ENCODE measurements at places on chromosomes 2 and 18. TPM values are rescaled to one million over a fixed set of nuclear protein-coding genes. Genes with fewer than 3 reads are reported as not detected.

GRCh38 chr2:99476629-99477028 is 13.2 kb downstream of the REV1 start:
- no peaks in the 10 kb centered on the region for H3K27me3 ChIP-seq
- H3K4me3 ChIP-seq, result no peak overlapping the region
- H3K36me3 ChIP-seq, result no peaks in the 10 kb centered on the region
- peaks cover 55% of the 10 kb centered on the region for H3K4me1 ChIP-seq
- no peak for DNase-seq
- H3K27ac ChIP-seq, result no peak overlapping the region

GRCh38 chr2:219638948-219639755 is 11.7 kb downstream of the SLC4A3 start:
- H3K4me1 ChIP-seq, result peaks cover 4% of the 10 kb centered on the region
- no peak overlapping the region for H3K27ac ChIP-seq
- H3K36me3 ChIP-seq, result no peaks in the 10 kb centered on the region
- H3K27me3 ChIP-seq, result no peaks in the 10 kb centered on the region

- peaks cover under 1% of the 10 kb centered on the region for H3K4me1 ChIP-seq
- peak; percentile 45 for DNase-seq
- no peak overlapping the region for H3K27ac ChIP-seq
- H3K4me3 ChIP-seq, result no peak overlapping the region
- no peaks in the 10 kb centered on the region for H3K27me3 ChIP-seq
- H3K36me3 ChIP-seq, result no peaks in the 10 kb centered on the region
Measured at GRCh38 chr18:23612434-23613090, 26.3 kb upstream of the NPC1 start.

- no peak overlapping the region for H3K4me3 ChIP-seq
- no peak for DNase-seq
- no peak overlapping the region for H3K27ac ChIP-seq
- H3K36me3 ChIP-seq, result no peaks in the 10 kb centered on the region
- no peaks in the 10 kb centered on the region for H3K4me1 ChIP-seq
- H3K27me3 ChIP-seq, result no peaks in the 10 kb centered on the region
Measured at GRCh38 chr2:54897420-54898310, 152.6 kb downstream of the RTN4 start.

GRCh38 chr2:102801098-102801718 is 39.4 kb downstream of the TMEM182 start:
- no peaks in the 10 kb centered on the region for H3K4me1 ChIP-seq
- no peak overlapping the region for H3K27ac ChIP-seq
- DNase-seq, result no peak
- H3K4me3 ChIP-seq, result no peak overlapping the region
- H3K27me3 ChIP-seq, result no peaks in the 10 kb centered on the region

- H3K36me3 ChIP-seq, result no peaks in the 10 kb centered on the region
- H3K4me3 ChIP-seq, result no peak overlapping the region
- H3K27me3 ChIP-seq, result no peaks in the 10 kb centered on the region
- H3K27ac ChIP-seq, result no peak overlapping the region
- H3K4me1 ChIP-seq, result no peaks in the 10 kb centered on the region
- no peak for DNase-seq
Measured at GRCh38 chr2:157311706-157312105, 13.9 kb downstream of the ERMN start.

- H3K27me3 ChIP-seq, result no peaks in the 10 kb centered on the region
- H3K27ac ChIP-seq, result no peak overlapping the region
- no peaks in the 10 kb centered on the region for H3K36me3 ChIP-seq
Measured at GRCh38 chr2:20838016-20838415, 15.1 kb upstream of the LDAH start.

- no peak for DNase-seq
- H3K4me1 ChIP-seq, result no peaks in the 10 kb centered on the region
- H3K36me3 ChIP-seq, result no peaks in the 10 kb centered on the region
- H3K4me3 ChIP-seq, result no peak overlapping the region
Measured at GRCh38 chr18:28422577-28422976, 245.6 kb upstream of the CDH2 start.

DNA sequence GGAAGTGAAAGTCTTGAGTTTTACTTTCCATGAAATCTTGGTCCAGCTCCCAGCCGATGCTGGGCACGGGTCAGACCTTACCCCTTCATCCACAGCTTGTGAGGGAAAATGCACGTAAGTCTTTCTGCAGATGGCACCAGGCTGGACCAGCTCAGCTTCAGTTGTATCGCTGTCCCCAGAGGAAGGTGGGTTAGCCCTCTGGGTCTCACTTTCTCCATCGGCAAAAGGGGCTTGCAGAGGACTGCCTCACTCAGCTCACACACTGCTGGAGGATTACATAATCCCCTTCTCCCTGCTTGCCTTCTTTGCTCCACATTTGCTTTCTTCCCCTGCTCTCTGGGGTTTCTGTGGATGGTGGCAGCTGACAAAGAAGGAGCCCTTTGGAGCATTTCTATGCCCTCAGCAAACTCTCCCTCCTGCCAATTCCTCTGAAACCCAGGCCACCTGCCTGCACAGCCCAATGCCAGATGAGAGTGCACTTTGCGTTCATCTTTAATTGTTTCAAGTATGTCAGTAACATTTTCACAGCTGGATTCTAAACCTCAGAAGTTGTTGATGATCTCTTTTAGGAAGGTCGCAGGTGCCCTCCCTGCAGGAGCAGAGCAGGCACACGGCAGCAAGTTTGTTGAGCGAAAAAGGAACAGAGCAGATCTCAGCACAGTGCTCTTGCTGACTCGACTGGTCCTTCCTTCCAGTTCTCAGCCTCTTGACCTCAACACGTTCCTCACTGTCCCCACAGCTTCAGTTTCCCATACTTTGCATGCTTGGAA is 155.6 kb upstream of the GLI2 start:
- no peaks in the 10 kb centered on the region for H3K27me3 ChIP-seq
- no peak overlapping the region for H3K4me3 ChIP-seq
- no peak for DNase-seq
- H3K36me3 ChIP-seq, result no peaks in the 10 kb centered on the region
- H3K4me1 ChIP-seq, result no peaks in the 10 kb centered on the region

- no peak overlapping the region for H3K27ac ChIP-seq
- DNase-seq, result no peak
- H3K4me3 ChIP-seq, result no peak overlapping the region
- H3K36me3 ChIP-seq, result no peaks in the 10 kb centered on the region
Measured at GRCh38 chr2:14079576-14079975, 552.9 kb upstream of the LRATD1 start.

DNA sequence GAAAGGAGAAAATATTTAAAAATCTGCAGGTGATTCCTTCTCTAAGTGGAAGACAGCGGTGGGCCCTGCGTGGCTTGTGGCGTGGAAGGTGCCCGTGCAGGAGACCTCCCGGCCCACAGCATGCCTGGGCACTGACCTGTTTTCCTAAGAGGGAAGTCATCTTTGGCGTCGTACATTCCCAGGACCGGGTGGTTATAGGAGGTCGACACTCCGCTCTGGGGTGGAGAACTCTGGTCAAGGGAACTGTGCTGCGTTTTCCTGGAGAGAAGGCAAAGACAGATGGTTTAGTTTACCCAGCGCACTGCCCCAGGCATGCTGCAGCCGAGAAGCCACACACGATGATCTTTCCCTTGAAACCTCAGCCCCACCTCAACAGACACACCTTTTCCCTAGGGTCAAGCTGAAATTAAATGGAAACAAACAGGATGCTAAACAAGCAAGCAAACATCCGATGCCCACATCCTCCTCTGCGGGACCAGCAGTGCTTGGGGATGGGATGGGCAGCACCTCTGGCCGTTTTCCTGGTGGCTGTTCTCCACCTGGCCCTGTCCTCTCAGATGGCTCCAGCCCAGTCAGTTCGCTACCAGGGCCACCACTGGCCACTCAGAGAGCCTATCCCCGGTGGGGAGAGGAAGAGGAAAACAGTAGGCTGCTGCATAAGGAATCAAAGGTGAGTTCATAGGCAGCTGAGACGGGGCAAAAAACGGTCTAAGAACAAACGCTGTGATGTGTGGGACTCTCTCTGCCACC is 244.1 kb downstream of the HDAC4 start:
- DNase-seq, result peak; percentile 16
- H3K36me3 ChIP-seq, result peaks cover 47% of the 10 kb centered on the region
- H3K4me3 ChIP-seq, result no peak overlapping the region
- H3K27ac ChIP-seq, result peak overlapping the region; percentile 13
- H3K4me1 ChIP-seq, result peaks cover 10% of the 10 kb centered on the region

DNA sequence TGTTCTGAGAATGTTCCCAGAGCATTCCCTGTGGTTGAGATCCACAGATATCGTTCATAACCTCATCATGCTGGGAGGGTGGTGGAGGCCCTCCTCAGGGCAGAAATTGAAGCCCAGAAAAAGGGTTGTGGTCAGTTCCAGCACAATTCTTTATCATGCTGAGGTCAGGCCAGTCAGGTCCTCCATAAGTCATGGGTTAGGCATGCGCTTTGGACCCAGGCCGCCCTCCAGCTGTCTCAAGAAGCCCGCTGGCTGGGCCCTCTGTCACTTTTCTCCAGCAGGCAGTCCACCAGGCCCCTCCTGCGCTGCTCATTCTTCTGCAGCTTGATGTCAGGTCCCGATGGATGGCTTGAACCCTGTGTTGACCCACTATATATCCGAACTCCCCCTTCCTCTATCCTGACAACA is 151.1 kb upstream of the NT5C1B start:
- H3K27ac ChIP-seq, result no peak overlapping the region
- H3K4me3 ChIP-seq, result no peak overlapping the region
- no peaks in the 10 kb centered on the region for H3K27me3 ChIP-seq
- no peaks in the 10 kb centered on the region for H3K36me3 ChIP-seq
- DNase-seq, result peak; percentile 27

GRCh38 chr2:42470706-42471105 is 23.1 kb downstream of the KCNG3 start:
- no peak overlapping the region for H3K27ac ChIP-seq
- H3K4me1 ChIP-seq, result no peaks in the 10 kb centered on the region
- DNase-seq, result no peak
- H3K27me3 ChIP-seq, result no peaks in the 10 kb centered on the region
- no peak overlapping the region for H3K4me3 ChIP-seq
- H3K36me3 ChIP-seq, result no peaks in the 10 kb centered on the region

GRCh38 chr2:184203661-184204060 is 394.7 kb upstream of the ZNF804A start:
- H3K27me3 ChIP-seq, result no peaks in the 10 kb centered on the region
- H3K4me3 ChIP-seq, result no peak overlapping the region
- no peak for DNase-seq
- no peaks in the 10 kb centered on the region for H3K36me3 ChIP-seq
- H3K4me1 ChIP-seq, result no peaks in the 10 kb centered on the region

DNA sequence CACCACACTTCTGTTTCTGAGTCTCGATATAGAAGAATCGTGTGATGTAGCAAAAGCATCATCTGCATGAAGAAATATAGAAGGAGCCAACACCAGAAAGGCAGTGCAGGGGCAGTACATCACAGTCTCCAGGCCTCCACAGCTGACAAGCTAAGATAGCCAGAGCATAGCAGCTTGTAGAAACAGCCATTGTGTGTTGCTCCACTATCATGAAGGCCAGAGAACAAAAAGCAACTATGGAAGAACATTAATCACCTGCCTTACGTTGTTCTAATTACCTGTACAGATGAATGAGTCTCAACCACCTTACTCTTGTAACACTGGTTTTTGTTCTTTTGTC is 129.0 kb downstream of the RND3 start:
- no peaks in the 10 kb centered on the region for H3K36me3 ChIP-seq
- no peak overlapping the region for H3K27ac ChIP-seq
- H3K4me3 ChIP-seq, result no peak overlapping the region
- H3K27me3 ChIP-seq, result no peaks in the 10 kb centered on the region

- no peaks in the 10 kb centered on the region for H3K36me3 ChIP-seq
- no peaks in the 10 kb centered on the region for H3K27me3 ChIP-seq
- H3K27ac ChIP-seq, result no peak overlapping the region
- no peak for DNase-seq
- H3K4me3 ChIP-seq, result no peak overlapping the region
Measured at GRCh38 chr18:2651981-2652380, 3.5 kb upstream of the SMCHD1 start.

- no peak for DNase-seq
- H3K27ac ChIP-seq, result no peak overlapping the region
- H3K27me3 ChIP-seq, result no peaks in the 10 kb centered on the region
- no peaks in the 10 kb centered on the region for H3K4me1 ChIP-seq
Measured at GRCh38 chr2:181255651-181256050, 201.5 kb upstream of the ITGA4 start.

DNA sequence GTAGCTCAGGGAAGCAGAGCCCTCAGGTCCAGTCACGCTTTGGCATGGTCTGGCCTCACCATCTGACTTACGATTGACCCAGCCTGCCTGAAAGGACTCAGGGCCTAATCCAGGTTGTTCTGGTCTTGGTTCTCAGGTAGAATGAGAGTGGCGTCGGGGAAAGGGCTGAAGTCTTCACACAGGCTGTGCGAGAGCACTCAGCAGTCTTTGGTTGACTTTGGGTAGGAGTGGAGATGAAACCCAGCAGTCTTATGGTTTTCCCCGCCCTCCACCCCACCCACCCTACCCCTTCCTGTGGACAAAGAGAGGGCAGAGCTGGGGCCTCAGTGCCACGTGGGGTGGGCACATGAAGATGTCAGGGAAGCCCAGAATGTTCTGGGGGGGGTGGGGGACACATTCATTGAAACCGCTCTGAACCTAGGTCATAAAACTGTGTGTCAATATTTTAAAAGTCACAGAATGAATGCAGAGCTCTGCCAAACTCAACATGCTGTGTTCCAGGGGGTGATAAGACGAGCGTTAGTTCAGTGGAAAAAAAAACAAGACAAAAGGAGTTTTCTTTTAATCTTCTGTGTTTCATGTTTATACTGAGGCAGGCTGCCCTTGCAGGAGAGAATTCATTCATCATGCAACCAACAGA is 58.6 kb upstream of the ALPP start:
- H3K27ac ChIP-seq, result no peak overlapping the region
- no peak for DNase-seq
- H3K4me3 ChIP-seq, result no peak overlapping the region
- H3K27me3 ChIP-seq, result no peaks in the 10 kb centered on the region
- no peaks in the 10 kb centered on the region for H3K36me3 ChIP-seq

- no peaks in the 10 kb centered on the region for H3K27me3 ChIP-seq
- no peak overlapping the region for H3K4me3 ChIP-seq
- H3K27ac ChIP-seq, result no peak overlapping the region
Measured at GRCh38 chr2:173238385-173238784, 116.3 kb upstream of the CDCA7 start.

- no peak overlapping the region for H3K4me3 ChIP-seq
- H3K36me3 ChIP-seq, result no peaks in the 10 kb centered on the region
- H3K27me3 ChIP-seq, result no peaks in the 10 kb centered on the region
- no peaks in the 10 kb centered on the region for H3K4me1 ChIP-seq
- DNase-seq, result no peak
- no peak overlapping the region for H3K27ac ChIP-seq
Measured at GRCh38 chr2:158695305-158695704, 99.8 kb upstream of the DAPL1 start.

DNA sequence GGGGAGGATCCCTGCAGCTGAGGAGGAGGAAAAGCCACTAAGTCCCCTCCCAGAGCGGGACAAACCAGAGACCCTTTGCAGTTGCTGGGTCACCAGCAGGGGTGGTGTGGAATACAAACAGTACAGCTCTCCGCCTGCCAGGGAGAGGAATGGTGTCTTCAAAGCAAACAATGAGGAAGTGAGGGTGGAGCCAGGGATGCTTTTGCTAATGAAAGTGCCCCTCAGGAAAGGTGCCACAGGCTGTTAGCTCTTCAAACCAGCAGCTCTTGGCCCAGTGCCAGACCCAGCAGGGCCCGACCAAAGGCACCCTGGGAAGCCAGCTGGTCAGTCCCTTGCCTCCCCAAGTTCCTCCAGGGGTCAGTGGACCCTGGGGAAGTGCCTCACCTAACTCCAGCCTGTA is 102.8 kb downstream of the HIBCH start:
- H3K27ac ChIP-seq, result no peak overlapping the region
- H3K4me1 ChIP-seq, result no peaks in the 10 kb centered on the region
- H3K36me3 ChIP-seq, result peaks cover 5% of the 10 kb centered on the region

The GALNT13 gene
- 2.1 TPM for total RNA-seq

The TEX44 gene
- total RNA-seq, result not detected

The CDK5R2 gene
- total RNA-seq, result not detected

The EVA1A gene
- total RNA-seq, result 72.1 TPM

The HAAO gene
- 4.9 TPM for total RNA-seq

The GPR55 gene
- total RNA-seq, result 0.15 TPM

The REG3G gene
- 0.52 TPM for total RNA-seq

The IL1RL1 gene
- 203 TPM for total RNA-seq

The TUBA4B gene
- 6.3 TPM for total RNA-seq

The OR6B2 gene
- not detected for total RNA-seq

All from upper lobe of left lung (tissue), 6 donors.